ENCODE measurements at places on chromosomes 1 and 21.

DNA sequence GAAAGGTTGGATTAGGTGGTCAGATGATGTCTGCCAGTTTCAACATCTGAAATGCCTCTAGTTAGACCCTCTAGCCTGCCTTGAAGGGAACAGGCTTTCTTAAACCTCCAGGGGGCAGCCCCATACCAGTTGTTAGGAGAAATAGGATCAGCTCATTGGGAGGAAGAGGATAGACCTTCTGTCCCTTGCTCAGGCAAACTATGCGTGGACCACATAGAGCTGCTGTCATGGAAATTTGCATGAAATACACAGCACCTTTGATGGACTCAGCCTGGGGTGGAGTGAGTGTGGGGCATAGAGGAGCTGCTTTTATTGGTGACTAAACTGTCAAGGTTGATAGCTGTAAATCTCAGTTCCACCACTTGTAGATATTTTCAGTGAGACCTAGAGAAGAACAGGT, 38.4 kb upstream of the SPAG17 start:
- no peak for DNase-seq

GRCh38 chr1:212648431-212648830, 39.9 kb downstream of the ATF3 start:
- DNase-seq, result no peak

DNA sequence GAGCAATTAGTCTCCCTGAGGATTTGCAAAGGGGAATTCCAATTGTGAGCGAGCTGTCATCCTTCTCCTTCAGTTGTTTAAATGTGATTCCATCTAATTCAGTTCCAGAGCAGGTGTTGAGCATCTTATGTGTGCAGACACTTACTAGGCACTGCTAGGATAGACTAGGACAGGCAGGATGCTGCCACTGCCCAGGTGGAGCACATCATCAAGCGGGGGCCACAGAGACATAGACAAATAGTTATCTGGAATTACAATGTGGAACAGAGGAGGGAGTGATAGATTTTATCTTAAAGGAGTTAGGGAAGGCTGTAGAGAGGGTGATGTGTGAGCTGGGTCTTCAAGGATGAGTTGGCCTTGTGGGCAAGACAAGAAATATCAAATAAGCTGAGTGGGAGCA, 55.9 kb downstream of the CDC7 start:
- DNase-seq, result no peak

GRCh38 chr21:36697851-36698384, 997 bp upstream of the SIM2 start:
- DNase-seq, result no peak

DNA sequence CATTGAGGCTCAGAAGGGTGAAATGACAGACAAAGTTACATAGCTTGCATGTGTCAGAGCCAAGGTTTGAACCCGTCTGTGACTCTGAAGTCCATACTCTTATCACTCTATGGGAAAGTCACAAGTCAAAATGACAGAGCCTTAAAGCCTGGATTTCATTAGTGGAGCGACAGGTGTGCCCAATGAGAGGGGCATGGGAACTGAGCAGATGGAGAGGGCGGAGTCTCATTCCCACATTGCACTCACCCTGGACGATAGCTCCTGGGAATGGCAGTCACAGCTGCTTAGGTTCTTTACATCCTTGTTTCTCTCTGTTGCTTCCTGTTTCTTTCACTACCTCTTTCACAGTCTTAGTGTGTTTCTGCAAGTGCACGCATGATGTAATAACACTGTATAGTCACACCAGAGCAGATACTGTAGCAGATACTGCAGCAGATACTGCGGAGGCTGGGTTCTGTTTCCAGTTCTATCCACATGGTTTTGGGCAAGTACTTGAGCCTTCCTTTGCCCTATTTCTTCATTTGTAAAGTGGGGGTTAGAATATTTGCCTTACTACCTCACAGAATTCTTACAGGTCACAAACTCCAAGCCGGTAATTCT, 127.2 kb downstream of the ZSCAN20 start:
- no peak for DNase-seq

- no peak for DNase-seq
Measured at GRCh38 chr1:66599346-66599745, 65.4 kb downstream of the SGIP1 start.

DNA sequence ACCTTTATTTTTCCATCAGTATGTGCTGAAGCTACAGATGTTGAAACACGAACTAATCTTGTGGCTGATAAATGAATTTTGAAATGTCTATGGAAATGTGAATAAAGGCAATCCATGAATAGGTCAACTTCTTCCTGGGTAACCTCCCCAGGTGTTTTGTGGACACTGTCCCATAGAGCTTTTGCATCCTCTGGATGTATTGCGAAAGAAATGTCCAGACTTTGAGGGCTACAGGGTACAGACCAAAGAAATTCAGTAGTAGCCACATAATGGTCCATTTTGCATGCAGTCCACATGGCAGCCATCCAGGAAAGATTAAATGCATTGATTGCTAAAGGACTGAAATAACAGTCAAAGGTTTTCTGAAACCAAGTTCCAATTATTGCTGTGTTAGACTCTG, 21.5 kb upstream of the DARS2 start:
- DNase-seq, result no peak

- no peak for DNase-seq
Measured at GRCh38 chr1:102799496-102799895, 308.8 kb downstream of the COL11A1 start.

- DNase-seq, result no peak
Measured at GRCh38 chr1:208835781-208836180, 591.6 kb upstream of the PLXNA2 start.

DNA sequence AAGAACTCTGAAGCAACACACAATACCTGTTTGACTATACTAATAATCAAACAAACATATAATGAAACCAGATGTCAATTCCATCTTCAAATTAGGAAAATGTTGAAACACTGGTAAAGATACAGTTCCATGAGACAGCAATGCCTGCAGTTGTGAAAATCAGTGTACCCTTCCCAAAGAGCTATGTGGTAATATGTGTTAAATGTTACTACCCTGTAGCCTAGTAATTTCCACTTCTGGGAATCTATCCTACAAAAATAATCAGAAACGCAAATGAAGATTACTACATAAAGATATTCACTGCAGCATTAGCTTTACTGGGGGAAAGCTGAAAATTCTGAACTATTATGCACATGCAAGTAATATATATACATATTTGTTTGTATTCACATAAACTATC, 16.9 kb downstream of the GLIS1 start:
- DNase-seq, result no peak

DNA sequence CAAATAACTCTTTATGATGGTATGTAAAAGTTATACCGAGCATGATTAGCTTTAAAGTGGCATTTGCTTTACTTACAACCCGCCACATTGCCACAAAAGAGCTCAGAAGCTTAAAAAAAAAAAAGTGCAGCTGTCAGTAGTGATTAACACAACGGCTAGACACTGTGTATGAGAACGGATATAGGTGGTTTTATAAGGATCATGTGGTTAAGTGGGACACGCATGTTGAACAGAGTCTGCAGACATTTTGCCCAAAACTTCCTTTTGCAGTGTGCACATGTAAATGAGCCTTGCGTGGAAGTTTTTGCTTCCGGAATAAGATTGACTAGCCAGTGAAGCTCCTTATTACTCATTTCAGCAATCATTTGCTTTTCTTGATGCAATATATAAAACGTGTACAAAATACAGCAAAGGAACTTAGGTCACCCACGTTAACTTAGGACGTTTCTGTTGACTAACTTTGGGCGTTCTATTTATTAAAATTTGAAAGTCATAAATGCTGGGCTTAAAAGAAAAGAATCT, 58.7 kb upstream of the RGS1 start:
- DNase-seq, result peak; percentile 34
